Stimulated activated CD8-positive, alpha-beta memory T cell treated with anti-CD3 and anti-CD28 coated beads, Interleukin-15, amount 100 ng/mL, for 4 hours (primary cell): ENCODE measurements at places on chromosomes 2 and 18.

DNA sequence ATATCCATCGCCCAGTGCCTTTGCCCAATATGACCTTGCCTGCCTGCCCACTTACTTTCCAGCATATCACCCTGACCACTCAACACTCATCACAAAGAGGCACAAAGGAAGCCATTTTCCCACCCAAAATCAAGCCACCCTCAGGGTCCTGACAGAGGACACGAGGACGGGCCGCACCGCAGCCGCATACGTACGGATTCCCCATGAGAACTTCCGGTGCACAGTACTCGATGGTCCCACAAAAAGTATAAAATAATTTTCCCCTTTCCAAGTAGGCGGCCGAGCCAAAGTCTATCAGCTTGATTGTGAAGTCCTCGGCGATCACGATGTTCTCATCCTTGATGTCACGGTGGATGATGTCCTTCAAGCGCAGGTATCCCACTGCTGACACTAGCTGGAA, 10.0 kb upstream of the MTERF4 start:
- no peak for DNase-seq

DNA sequence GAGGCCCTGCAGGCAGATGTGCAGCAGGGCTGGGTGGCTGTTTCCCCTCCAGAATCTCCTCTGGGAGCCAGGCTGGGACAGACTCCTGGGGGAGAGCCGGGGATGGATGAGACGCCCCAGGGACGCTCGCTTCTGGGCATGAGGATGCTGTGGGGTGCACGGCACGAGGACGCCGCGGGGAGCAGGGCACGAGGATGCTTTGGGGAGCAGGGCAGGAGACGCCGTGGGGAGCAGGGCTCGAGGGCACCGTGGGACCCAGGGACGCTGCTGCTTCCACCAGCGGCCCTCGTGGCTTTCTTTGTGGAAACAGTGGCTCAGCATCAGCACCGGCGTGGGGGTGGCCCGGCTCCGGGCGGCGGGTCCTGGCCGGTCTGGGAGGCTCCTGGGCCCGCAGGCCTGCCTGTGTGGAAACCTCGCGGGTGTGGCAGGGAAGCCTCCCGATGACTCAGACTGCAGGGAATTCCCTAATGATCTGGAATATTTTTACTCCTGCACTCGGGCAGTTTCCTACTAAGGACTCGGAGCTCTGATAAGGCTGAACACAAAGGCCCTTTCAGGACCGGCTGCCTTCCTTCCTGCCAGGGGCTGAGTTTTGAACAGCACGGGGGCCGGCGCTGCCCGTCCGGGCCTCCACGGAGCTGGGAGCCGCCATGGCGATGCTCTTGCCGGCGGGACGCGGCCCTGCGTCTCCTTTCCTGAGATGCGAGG, 62.6 kb downstream of the NFATC1 start:
- DNase-seq: no peak

DNA sequence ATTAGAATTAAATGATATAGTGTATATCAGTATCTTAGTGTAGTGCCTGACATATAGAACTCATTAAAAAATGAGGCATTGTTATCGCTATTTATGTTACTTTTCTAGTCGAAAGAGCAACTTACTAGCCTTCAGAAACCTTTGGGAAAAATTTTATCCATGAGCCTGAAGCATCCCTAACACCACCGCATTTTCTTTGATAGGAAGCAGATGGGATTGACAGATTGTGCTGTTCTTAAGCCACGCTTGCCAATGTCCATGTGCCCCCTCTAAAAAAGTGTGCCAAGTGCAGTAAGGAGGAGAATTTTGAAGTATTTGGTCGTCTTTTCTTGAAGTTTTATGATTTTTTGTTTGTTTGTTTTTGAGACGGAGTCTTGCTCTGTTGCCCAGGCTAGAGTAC, 29.1 kb downstream of the PPM1B start:
- DNase-seq: no peak

GRCh38 chr18:56139792-56140254, 498.6 kb downstream of the TXNL1 start:
- DNase-seq: no peak
